Stimulated activated CD4-positive, alpha-beta T cell treated with anti-CD3 and anti-CD28 coated beads, Interleukin-2, amount 100 ng/mL, for 24 hours (primary cell): ENCODE measurements at places on chromosomes 11 and 22.

DNA sequence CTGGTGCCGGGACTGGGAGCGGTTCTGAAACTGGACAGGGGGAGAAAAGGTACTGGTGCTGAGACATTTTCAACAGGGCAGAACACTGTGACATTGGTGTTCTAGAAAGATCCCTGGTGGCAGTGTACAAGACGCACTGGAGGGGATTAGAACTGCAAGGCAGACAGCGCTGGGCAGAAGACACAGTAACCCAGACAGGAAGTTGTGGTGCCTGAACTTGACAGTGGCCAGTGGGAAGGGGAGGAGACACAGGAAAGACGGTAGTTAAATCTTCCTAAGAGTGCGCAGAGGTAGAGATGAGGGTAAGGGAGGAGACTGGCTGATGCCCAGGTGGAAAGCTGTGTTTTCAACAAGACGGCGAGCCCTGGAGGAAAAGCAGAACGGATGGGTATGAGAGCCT, 24.5 kb downstream of the FAM227A start:
- no peak for DNase-seq

DNA sequence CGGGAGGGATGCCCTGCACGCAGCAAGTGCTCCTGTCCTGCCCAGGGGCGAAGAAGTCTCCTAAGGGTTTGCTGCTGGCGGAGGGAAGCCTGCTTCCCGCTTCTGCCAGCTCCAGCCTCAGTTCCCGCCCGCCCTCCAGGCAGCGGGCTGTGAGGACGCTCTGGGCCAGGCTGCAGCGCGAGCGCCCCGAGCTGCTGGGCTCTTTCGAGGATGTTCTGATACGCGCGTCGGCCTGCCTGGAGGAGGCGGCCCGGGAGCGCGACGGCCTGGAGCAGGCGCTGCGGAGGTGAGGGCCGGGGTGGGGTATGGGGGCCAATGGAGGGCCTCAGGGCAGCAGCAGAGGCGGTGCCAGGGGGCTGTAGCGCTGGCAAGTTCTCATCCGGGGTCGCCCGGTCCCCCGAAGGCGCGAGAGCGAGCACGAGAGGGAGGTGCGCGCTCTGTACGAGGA, 2.2 kb downstream of the CRACR2B start:
- no peak for DNase-seq

DNA sequence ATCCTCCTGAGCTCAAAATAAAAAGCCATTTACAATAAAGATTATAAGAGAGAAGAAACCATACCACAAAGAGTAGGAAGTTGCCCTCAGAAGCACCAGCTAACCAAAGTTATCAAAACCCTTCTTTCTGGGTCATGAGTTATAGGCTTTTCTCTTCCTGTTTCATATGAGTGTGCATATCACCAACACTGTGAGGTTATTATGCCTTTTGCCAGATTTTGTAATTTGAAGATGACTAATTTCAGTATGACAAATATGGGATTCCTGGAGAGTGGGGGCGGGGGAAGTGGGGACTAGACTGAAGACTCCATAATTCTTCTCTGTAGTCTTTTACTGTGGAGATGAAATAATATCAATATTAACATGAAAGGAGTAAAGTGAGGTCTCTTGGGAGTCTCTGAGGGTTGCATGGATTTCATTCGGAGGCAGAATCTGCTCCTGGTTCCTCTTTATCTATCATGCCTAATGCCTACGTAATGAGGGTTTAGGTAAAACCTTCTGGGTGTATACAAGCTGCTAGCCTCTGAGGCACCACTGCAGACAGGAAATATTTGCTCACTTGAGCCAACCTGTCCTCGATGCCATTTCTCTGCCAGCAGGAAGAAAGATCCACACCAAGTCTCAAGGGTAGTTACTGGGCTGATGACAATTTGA, 2.1 kb downstream of the LPXN start:
- DNase-seq: peak; percentile 81

GRCh38 chr11:8871962-8872361, 39.0 kb upstream of the AKIP1 start:
- no peak for DNase-seq

GRCh38 chr11:94925422-94926270, 47.7 kb downstream of the CWC15 start:
- no peak for DNase-seq

GRCh38 chr11:15748741-15749140, 607.6 kb downstream of the SOX6 start:
- no peak for DNase-seq

GRCh38 chr22:44955102-44955501, 54.7 kb downstream of the PHF21B start:
- no peak for DNase-seq

DNA sequence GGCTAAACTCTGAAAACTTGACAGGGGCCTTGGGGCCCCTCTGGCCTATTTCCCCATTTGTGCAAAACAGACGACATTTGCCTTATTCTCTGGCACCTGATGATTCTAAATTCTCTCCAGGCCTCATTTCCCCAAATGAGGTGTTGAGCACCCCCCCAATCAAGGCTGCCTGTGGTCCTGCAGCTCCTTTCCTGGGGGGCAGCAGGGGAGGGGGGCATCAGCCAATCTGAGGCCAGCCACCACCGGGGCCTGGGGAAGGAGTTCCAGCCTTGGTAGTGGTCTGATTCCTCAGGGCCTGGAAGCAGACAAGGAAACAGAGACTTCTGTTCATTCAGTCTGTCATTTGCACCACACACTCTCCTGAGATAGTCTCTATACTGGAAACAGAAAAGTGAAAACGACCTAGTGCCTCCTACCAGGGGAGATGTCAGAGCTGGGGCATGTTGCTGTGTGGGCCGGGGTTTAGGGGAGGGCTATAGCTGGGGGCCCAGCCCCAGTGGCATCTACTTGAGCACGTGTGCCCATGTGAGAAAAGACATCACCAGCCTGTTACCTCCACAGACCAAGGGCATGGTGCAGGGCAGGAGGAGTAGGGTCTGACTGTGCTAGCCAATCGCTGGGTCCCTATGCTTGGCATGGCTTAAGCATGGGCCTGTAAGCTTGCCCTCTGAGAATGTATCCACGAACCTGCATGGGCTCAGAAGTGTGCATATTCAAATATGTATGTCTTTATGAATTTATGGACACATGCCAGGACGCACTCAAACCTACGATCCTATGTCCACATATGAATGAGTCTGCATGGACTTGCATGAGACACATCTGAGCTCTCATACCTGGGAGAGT, 1.8 kb upstream of the TPBGL start:
- no peak for DNase-seq

DNA sequence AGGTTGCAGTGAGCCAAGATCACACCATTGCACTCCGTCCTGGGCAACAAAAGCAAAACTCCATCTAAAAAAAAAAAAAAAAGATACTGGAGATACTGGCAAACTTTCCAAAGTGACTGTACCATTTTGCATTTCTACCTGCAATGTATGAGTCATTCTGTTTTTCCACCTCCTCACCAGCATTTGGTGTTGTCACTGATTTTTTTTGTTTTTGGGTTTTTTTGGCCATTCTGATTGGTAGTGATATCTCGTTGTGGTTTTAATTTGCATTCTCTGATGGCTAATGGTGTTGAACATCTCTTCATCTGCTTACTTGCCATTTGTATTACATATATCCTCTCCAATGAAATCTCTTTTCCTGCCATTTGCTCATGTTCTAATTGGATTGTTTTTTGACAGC, 12.0 kb upstream of the RBX1 start:
- DNase-seq: no peak

DNA sequence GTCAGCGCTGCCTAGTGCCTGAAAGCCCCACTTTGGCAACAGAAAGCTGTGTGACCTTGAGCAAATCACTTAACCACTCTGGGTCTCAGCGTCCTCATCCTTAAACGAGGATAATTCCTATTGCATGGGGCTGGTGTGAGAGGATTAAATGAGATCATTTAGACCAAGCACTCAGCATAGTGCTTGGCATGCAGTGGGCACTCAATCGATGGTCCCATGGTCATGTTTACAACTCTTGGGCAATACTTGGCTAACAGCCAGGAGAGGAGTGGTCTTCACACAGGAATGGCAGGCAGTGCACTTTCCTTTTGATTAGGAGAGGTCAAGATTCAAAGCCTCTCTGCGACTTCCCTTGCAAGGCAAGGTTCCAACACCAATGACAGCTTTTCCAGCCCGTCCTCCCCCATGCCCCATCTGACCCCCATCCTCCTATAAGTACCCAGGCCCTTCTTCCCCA, 14.1 kb downstream of the TNKS1BP1 start:
- no peak for DNase-seq

DNA sequence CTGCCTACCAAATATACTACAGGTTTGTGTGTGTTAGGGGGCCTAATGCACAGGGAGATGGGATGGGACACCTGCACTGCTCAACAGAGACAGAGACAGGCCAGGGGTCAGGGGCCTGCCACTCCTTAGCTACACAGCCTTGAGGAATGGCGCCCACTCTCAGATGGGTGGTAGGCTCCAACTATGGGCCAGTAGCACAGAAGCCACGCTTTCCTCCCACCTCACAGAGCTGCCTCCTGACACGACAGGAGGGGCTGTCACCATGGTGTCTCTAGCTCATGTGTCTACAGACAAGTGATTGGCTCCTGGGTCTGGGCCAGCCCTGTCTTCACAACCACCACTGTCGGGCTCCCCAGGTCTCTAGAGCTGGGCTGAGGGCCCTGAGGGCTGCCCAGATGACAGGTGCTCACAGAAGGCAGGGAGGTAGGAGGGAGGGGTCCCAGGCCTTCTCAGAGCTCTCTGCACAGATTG, 81.8 kb downstream of the DGCR2 start:
- no peak for DNase-seq

GRCh38 chr11:8070417-8071115, 10.4 kb upstream of the TUB start:
- no peak for DNase-seq

DNA sequence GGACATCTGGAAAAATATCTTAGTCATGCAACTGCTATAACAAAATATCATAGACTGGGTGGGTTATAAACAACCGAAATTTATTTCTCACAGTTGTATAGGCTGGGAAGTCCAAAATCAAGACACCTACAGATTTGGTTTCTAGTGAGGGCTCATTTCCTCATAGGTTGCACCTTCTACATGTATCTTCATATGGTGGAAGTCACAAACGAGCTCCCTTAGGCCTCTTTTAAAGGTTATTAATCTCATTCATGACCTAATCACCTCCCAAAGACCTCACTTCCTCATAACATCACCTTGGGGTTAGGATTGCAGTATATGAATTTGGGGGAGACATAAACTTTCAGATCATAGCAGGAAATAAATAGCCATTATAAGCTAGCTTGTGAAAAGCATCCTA, 85.2 kb downstream of the INTS4 start:
- DNase-seq: no peak

DNA sequence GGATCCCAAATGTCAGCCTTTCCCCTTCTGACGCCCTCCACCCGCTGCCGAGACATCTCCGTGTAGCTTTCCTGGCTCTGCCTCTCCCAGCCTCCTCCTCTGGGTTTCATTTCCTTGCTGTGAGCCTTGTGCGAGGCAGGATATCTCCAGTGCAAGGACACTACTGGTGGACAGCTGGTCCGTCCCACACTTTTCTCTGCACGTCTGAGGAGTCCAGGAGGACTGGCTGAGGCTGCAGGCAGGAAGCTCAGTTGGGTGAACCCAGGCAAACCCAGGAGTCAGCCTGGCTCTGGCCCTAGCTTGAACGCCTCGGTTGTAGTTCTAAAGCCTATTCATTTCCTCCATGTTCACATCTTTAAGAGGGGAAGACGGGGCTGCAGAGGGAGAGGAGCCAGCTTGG, 145.5 kb downstream of the ST3GAL4 start:
- DNase-seq: no peak

- no peak for DNase-seq
Observed at GRCh38 chr22:32307055-32307454, 50.6 kb upstream of the RFPL3 start.

GRCh38 chr11:113159988-113160807, 154.2 kb upstream of the TTC12 start:
- no peak for DNase-seq
